Activated B cell treated with CpG ODN at 0.5 μM for 24 hours (primary cell): ENCODE measurements at places on chromosomes 13 and 19.

DNA sequence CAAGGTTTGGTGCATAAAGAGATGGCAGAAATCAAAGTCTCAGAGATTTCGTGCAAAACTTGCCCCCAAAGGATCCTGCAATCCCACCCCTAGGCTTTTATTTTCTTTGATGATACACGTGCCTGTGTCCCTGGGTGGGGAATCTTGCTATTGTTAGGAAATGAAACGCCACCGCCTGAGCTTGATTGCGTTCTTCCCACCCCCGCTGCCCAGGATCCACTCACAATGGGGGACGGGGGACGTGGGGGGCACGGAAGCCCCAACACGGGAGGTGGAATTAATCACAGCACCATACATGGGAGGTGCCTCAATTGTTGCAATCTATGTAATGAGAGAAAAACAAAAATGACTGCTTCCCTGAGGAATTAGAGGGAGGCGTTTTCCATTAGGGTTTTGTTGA is 39.6 kb downstream of the ZNRF4 start:
- DNase-seq, result no peak

DNA sequence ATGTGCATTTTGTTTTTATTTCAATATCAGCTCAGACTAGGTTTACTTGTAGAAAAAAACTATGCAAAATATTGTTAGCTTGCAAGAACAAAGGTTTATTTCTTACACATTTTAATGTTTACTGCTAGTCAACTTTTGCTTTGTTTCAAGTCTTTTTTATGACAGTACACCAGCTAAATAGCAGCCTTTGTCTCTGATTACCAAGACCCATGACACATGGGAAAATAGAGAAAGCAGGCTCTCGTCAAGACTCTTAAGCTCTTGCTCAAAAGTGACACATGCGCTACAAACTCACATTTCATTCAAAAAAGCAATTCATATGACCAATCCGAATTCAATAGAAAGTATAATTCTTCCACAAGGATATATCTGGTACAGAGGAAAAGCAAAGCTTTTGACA is 642.3 kb upstream of the SLITRK1 start:
- no peak for DNase-seq

GRCh38 chr13:21344662-21345176 is 114.4 kb downstream of the ZDHHC20 start:
- no peak for DNase-seq

- no peak for DNase-seq
Measured at GRCh38 chr13:94701313-94702180, 10.8 kb downstream of the SOX21 start.

GRCh38 chr13:20182231-20182846 is 10.4 kb downstream of the GJB2 start:
- no peak for DNase-seq
